Activated naive CD8-positive, alpha-beta T cell treated with anti-CD3 and anti-CD28 coated beads, Interleukin-2, amount 50 U/mL, for 16 hours (primary cell): ENCODE measurements at places on chromosomes 2 and 18.

DNA sequence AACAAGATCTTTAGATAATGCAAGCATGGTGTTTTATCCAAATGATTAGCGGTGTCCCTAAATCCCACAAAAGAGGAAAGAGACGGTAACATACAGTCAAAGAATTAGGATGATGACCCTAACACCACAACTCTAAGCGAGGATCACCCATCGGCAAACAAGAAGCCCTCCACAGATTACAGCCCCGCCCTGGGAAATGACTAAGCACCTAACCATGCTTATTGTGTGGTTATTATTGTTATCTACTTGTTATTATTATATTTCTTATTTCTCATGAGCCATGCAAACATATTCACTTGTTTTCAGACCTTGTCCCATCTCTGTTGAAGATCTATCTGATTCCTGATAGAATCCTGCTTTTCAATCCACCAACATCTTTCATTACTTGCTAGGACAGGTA, 651.3 kb downstream of the NYAP2 start:
- DNase-seq, result no peak

GRCh38 chr18:2998644-2999043, 14.3 kb downstream of the LPIN2 start:
- no peak for DNase-seq

- DNase-seq, result no peak
Observed at GRCh38 chr18:29693334-29693733, 1349.2 kb downstream of the DSC3 start.

GRCh38 chr2:38815936-38816335, 37.9 kb downstream of the GEMIN6 start:
- DNase-seq, result no peak

- no peak for DNase-seq
Observed at GRCh38 chr18:74356959-74357358, 41.3 kb downstream of the C18orf63 start.

DNA sequence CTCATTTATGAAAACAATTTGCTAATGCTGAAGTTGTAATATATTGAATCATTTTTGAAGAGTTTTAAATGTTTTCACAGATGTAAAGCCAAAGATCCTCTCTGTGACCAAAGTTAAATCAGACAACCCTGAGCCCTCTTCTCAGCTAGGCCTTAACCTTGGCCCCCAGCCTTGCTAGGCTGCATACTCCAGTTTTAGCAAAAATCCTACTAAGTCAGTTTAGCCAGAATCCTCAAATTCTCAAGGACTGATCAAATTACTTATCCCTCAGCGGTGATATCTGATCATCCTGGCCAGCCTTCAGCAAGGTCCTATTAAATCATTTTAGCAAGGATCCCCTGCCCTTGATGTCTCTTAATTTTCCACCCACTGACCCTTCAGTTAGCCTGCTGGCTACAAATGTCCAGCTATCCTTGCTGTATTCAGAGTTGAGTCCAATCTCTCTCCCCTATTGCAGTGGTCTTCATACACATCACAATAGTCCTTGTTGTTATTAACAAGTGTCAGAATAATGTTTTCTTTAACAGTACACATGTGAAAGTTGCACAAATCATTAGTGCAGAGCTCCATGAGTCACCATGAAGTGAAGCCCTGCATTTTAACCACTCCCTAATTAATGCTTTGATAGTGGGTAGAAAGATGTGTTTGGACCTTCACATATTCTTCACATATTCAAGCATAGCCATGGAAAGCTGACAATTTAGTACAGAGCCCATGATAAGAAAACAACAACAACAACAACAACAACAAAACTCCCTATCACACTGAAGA, 206.4 kb downstream of the NBAS start:
- no peak for DNase-seq

- DNase-seq, result no peak
Observed at GRCh38 chr2:197891897-197892442, 87.6 kb downstream of the PLCL1 start.

- DNase-seq, result no peak
Observed at GRCh38 chr2:199160081-199160480, 297.7 kb downstream of the SATB2 start.

- DNase-seq, result no peak
Observed at GRCh38 chr2:69097148-69097610, 84.2 kb downstream of the ANTXR1 start.

- DNase-seq, result no peak
Observed at GRCh38 chr2:68994864-68995263, 18.1 kb upstream of the ANTXR1 start.

GRCh38 chr2:119405151-119405550, 26.5 kb upstream of the TMEM37 start:
- no peak for DNase-seq

DNA sequence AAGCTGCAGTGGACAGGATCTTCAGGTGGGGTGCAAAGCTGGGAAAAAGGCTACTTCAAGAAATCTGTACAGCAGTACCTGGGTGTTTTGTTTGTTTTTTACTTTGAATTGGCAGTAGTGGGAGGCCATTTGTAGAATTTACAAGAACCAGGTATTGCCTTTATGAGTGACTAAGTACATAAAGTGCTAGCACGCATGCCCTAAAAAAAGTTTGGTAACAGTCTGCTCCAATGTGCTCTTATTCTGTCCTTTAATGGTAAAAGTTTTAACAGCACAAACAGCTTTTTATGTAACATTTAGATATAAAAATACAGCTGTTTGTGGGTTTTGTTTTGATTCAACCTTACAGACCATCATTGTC, 17.2 kb downstream of the REV1 start:
- DNase-seq, result no peak

DNA sequence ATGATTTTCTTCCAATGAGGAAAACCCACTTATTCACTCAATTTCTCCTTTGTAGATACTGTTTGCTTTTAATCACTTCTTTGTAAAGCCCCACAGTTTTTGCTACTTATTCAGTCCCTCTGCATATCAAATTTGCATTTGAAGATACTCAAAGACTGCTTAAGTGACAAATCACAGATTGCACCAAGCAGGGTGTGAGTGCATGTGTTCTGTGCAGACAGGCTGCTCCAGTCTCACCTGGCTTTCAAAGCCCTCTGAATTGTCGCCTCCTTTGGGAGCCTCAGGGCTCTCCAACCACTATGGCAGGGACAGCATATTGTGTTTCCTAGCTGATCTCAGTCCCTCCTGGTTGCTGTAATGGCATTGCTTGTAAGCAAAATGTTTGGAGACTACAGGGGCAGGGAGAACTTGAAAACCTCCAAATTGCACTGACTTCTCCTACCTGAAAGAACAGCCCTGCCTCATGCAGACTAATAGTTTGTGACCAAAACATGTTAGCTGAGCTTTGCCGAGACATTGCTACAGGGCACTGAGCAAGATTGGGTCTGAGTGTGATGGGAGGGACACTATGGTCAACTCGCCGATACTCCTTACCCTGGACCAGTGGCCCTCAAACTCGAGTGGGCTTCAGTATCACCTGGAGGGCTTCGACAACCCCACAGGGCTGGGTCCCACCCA, 96.8 kb downstream of the POLE4 start:
- no peak for DNase-seq

DNA sequence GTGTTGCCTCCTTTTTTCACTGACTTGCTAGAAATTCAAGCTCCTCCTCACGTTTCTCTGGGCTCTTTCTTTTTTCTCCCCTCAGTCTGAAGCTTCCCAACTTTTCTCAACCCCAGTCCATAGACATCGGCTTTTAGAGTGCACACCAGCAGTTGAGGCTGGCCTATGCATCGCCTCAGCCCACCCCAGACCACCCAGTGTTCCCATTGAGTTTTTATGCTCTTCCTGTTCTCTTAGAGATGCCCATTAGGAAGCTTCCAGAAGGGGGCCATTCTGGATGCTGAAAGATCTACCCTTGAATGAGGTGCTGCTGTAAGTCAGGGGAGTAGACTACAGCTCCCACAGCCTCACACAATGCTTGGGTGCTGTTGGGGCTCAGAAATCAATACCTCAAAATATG, 12.0 kb upstream of the GYPC start:
- DNase-seq, result no peak

DNA sequence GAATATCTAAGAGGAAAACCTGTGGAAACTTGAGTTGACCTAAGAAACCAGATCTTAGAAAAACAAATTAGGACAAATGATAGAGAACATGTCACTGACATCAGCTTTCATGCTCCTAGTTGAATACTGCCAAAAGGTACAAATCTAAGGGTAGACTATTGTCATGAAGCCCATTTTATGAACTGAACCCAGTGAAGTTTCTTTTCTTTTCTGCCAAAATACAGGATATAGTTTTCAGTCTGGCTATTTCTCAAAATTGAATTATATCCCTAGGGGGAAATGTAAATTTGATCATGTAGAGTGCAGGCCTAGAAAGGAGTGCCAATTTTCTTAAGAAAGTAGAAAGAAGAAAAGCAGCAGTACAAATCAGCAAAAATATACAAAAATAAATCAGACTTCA, 46.6 kb downstream of the FSIP2 start:
- no peak for DNase-seq

- DNase-seq, result no peak
Observed at GRCh38 chr2:223925106-223925505, 20.0 kb downstream of the WDFY1 start.

DNA sequence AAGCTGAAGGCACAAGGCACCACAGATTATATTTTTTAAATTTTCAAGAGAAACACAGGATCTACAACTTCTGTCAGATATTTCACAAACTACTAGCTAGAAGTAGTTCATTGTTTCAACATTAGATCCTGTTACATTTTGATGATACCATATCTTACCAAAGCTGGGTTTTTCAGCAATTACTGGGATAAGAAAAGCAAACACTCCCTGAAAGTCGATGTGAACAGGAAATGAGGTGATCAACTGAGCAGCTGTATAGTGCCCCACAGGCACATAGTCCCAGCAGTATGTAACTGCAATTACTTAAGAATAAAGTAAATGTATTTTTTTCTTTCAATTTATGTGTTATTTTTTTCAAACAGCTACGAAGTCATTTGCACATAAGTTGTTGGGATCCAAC, 103.5 kb downstream of the DNER start:
- DNase-seq, result no peak

- no peak for DNase-seq
Observed at GRCh38 chr2:10963155-10963554, 51.4 kb downstream of the KCNF1 start.

DNA sequence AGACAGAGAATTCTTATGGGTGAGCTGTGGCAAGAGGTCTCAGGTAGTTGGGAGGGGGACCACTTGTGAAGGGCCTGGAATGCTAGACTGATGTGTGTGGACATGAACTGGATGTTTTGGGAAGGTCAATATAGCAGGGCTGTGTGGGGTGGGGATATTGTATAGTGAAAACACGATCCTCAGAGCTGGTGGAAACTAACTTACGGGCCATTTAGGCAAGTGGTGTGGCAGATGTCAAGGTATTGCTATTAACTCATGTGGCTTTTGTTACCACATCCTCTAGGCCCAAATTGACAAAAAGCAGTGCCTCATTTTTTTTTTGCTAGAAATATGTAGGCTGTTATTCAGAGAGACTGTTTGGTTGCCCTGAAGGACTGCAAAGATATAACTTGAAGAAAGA, 8.0 kb upstream of the GALNT1 start:
- no peak for DNase-seq

- no peak for DNase-seq
Observed at GRCh38 chr2:157821519-157822131, 54.5 kb downstream of the ACVR1 start.
